M059J (cell line): ENCODE measurements at places on chromosomes 11 and 22.
A peak's percentile ranks its signal among the peaks of the same experiment; 100 is the strongest.

- DNase-seq: no peak
Measured at GRCh38 chr11:117410861-117411710, 83.4 kb downstream of the CEP164 start.

DNA sequence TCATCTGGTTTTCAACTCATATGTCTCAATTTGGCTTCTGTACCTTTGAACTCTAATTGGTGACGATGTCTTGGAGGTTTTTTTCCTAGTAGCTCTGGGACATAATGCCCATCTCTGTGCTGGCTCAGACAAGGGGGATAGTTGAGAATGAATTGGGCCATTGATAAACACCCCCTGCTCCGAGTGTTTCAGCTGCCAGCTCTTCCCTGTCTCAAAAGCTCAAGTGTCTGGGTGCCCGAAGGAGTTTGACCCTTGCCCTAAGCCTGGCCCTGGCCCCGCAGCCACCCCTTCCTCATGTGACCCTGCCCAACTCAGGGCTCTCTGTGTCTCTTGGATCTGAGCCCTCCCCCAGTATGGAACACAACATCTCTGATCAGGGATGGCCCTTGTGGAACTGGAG lies 3.0 kb downstream of the INSC start:
- no peak for DNase-seq

GRCh38 chr11:35237860-35238715 lies 99.1 kb downstream of the CD44 start:
- DNase-seq: peak; percentile 45

DNA sequence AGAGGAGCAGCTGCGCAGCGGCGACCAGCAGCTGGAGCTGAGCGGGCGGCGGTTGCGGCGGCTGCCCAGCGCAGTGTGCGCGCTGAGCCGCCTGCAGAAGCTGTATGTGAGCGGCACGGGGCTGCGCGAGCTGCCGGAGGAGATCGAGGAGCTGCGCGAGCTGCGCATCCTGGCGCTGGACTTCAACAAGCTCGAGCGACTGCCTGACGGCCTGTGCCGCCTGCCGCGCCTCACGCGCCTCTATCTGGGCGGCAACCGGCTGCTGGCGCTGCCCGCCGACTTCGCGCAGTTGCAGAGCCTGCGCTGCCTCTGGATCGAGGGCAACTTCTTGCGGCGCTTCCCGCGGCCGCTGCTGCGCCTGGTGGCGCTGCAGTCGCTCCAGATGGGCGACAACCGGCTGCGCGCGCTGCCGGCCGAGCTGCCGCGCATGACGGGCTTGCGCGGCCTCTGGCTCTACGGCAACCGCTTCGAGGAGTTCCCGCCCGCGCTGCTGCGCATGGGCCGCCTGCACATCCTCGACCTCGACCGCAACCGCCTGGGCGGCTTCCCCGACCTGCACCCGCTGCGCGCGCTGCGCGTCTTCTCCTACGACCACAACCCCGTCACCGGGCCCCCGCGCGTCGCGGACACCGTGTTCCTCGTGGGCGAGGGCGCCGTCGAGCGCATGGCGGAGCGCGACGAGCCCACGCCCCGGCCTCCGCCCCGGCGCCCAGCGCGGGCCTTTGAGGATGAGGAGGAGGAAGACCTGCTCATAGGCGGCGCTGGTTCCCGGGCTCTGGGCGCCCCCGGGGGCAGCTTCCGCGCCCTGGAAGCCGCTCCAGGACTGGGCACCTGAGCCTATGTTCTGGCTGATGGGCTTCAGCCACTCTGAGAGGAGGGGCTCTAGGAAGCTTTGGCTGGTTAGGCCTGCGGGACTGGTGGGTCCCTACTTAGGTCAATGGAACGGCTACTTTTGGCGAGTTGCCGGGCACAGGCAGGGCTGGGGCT lies 787 bp downstream of the LRRC10B start:
- DNase-seq: peak; percentile 79

GRCh38 chr11:87560352-87560751 lies 522.6 kb downstream of the TMEM135 start:
- no peak for DNase-seq

GRCh38 chr11:120517390-120517761 lies 5.8 kb downstream of the GRIK4 start:
- peak; percentile 48 for DNase-seq

- no peak for DNase-seq
Measured at GRCh38 chr11:73597336-73597955, 466 bp downstream of the FAM168A start.

- DNase-seq: no peak
Measured at GRCh38 chr11:94769880-94770279, 1.7 kb downstream of the AMOTL1 start.

DNA sequence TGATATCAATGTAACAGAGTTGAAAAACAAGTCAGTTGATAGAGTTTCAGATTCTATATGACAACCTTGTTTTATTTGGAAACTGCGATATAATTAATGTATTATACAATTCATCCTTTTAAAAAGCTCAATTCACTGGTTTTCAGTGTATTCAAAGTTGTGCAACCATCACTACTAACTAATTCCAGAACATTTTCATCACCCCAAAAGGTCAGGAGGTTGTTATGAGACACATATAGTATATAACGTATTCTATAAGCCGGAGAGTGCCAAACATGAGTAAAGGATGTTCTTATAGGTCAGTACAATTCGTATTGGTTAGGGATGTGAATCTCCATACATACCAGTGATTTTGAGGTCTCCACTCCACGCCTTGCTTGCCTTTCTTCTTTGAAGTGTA lies 40.1 kb upstream of the UCP3 start:
- no peak for DNase-seq

DNA sequence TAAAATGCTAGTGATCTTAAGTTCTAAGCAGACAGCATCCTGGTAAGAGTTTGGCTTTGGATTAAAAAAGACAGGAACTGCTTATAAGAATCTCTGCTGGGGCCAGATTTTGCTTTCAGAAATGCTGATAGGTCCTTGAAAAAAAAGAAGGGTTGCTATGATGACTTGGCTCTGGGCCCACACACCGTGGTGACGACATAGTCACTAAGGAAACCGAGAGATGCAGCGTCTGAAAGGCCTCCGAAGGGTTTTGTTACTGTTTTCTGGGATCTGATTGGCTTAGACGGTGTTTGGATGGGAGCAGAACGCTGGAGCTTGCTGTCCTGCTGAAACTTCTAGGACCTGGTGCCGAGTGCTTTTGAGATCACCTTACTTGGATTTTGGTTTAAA lies 8.4 kb downstream of the FAM118A start:
- DNase-seq: peak; percentile 89

GRCh38 chr11:88175569-88176075 lies 379 bp upstream of the RAB38 start:
- peak; percentile 40 for DNase-seq

DNA sequence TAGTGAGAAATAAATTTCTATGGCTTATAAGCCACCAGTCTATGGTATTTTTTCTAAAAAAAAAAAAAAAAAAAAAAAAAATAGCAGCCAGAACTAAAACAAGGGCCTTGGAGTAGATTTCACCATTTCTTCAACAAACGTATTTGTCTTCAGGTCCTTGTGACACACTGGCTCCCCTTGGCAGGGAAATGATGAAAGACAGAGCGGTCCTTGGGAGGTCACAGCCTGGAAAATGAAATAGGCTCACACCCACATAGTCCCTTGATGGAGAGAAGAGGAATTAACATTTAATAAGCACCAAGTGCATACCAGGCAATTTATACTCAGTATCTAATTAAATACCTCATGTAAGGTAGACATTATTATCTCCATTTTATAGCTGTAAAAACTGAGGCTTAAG lies 25.7 kb upstream of the ACER3 start:
- no peak for DNase-seq

- peak; percentile 20 for DNase-seq
Measured at GRCh38 chr11:68160100-68160695, 39.0 kb upstream of the CHKA start.

DNA sequence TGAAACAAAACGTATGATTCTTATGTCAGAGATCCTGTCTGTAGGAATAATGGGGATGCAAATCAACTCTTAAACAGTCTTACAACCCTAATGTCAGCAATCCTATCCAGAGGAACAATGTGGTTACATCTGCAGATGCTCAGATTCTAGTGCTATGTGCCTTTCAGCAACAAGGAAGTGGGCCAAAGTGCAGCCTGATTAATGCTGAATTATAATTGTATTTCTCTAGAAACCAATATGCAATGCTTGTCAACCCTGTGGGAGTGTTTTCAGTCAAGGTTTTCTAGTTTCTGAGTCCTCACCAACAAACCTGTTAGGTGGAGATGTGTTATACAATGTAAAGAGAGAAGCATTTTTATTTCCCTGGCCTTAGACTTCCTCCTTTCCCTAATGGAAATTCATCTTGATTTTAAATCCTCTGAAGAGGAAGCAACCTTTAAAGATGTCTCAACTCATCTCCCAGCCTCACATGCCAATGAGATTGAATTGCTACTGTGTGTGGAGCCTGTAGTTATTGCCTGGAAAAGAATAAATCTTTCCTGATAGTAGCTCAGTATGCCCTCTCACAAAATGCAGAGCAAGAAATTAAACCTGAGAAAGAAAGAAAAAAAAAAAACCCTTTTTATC lies 26.2 kb upstream of the TMEM123 start:
- no peak for DNase-seq

DNA sequence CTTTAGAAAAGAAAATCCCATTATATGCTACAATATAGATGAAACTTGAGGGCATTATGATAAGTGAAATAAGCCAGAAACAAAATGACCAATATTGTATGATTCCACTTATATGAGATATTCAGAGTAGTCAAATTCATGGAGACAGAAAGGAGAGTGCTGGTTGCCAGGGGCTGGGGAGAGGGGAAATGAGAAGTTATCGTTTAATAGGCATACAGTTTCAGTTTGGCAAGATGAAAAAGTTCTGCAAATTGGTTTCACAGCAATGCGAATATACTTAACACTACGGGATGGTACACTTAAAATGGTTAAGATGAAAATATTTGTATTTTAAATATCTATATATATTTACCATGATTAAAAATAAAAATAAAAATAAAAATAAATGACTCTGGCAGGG lies 31.1 kb upstream of the RDX start:
- no peak for DNase-seq

DNA sequence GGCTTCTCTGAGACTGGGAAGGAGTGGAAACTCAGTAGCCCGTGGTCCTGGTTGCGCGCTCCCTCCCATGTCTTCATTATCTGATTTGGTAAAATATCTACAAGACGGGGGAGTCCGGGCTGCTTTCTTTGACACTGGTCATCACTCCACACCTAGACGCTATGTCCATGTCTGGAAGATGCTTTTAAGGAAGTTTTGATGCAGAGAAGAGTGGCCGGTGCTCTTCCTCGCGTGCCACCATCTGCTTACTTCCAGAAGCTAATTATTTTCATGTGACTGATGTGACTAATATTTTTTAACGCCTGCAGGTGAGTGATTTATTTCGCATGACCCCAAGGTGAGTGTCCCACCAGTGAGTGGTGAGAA lies 339 bp upstream of the TRIM21 start:
- no peak for DNase-seq

DNA sequence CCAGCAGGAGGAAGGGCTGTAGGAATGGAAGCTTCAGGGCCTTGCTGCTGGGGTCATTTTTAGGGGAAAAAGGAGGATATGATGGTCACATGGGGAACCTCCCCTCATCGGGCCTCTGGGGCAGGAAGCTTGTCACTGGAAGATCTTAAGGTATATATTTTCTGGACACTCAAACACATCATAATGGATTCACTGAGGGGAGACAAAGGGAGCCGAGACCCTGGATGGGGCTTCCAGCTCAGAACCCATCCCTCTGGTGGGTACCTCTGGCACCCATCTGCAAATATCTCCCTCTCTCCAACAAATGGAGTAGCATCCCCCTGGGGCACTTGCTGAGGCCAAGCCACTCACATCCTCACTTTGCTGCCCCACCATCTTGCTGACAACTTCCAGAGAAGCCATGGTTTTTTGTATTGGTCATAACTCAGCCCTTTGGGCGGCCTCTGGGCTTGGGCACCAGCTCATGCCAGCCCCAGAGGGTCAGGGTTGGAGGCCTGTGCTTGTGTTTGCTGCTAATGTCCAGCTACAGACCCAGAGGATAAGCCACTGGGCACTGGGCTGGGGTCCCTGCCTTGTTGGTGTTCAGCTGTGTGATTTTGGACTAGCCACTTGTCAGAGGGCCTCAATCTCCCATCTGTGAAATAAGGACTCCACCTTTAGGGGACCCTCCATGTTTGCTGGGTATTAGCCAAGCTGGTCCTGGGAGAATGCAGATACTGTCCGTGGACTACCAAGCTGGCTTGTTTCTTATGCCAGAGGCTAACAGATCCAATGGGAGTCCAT lies 14.1 kb downstream of the IL10RA start:
- no peak for DNase-seq

GRCh38 chr11:70420008-70420464 lies 21.7 kb downstream of the CTTN start:
- no peak for DNase-seq

- no peak for DNase-seq
Measured at GRCh38 chr11:102590276-102591049, 34.7 kb downstream of the MMP20 start.

GRCh38 chr11:46180736-46181135 lies 59.5 kb upstream of the PHF21A start:
- DNase-seq: no peak

- no peak for DNase-seq
Measured at GRCh38 chr11:19959648-19960059, 200.6 kb downstream of the DBX1 start.

GRCh38 chr11:82557274-82557673 lies 176.4 kb downstream of the FAM181B start:
- DNase-seq: no peak

DNA sequence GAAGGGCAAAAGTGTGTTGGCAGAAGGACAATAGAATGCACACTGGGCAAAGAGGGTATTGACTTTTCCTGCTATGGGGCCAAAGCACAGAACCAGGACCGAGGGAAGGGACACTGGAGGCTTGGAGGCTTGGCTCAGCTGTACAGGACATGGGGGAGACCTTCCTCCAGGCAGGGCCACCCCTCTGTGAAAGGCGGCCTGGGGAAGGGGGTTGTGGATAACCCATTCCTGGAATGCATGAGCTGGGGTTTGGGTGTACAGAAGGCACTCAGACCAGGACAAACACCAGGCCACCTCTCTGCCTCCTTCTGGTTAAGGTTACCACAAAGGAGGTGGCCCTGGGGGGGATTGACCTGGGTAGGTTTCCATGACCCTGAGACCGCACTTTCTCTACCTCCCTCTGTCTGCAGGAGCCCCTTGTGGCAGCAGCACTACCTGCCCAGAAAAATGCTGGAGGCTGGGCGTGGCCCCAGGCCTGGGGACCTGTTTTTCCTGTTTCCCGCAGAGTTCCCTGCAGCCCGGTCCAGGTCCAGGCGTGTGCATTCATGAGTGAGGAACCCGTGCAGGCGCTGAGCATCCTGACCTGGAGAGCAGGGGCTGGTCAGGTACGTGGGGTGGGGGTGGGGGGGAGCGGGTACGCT lies 9.6 kb downstream of the P2RY2 start:
- no peak for DNase-seq

- DNase-seq: no peak
Measured at GRCh38 chr22:36862251-36863242, 1.7 kb downstream of the NCF4 start.

GRCh38 chr11:40215556-40215955 lies 1243.9 kb downstream of the LRRC4C start:
- no peak for DNase-seq
